Small intestine (tissue), 16 donors: ENCODE measurements at places on chromosomes 6 and 20.

- DNase-seq, result no peak
Observed at GRCh38 chr6:18720075-18720474, 332.9 kb downstream of the RNF144B start.

GRCh38 chr20:39960522-39961428 is 728.3 kb downstream of the MAFB start:
- no peak for DNase-seq

GRCh38 chr20:24507182-24507853 is 37.9 kb downstream of the SYNDIG1 start:
- no peak for DNase-seq

DNA sequence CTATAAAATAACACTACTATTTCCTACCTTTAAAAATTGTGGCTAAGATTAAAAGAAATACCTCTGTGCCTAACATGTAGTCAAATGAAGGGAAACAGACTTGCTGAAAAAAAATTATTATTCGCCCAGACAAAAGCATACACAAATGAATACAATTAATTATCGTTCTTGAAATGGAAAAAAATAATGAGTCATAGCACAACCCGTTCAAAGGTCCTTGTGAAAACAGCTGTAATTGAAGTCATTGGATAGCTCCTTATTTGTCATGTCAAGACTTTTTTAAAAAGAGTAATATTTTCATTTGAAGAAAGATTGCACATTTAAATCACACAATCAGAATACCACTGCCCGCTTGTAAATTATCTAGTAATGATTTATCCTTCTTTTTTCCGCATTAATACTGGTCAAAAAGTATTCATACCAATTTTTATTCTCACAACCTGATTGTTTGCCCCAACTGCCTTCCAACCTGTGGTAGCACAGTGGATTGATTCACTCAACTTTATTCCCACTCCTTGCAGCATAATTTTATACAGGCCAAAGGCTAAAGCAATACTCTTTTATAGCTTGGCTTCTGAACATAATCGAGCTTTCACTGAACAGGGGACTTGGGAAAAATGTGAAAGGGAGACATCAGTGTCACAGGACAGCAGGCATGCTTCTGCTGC is 655.2 kb upstream of the MAP3K7 start:
- peak; percentile 18 for DNase-seq

GRCh38 chr6:35786810-35787209 is 6.0 kb downstream of the CLPSL1 start:
- no peak for DNase-seq

DNA sequence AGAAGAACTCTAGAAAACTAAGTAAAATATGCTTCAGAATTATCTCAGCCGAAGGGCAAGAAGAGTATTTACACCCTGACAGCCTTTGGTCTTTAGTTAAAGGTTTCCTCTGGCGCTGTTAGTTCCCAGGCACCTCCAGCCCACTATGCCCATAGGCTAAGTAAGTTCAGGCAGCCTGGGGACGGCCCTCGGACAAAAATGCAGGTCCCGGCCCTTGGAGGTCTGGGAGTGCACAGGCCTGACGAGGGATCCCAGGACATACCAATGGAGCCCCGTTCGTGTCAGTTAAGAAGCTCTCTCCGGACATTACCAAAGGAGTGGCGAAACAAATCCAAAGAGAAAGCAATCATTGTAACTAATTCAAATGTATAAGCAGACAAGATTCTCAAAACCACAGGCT is 311.8 kb downstream of the CD83 start:
- no peak for DNase-seq

DNA sequence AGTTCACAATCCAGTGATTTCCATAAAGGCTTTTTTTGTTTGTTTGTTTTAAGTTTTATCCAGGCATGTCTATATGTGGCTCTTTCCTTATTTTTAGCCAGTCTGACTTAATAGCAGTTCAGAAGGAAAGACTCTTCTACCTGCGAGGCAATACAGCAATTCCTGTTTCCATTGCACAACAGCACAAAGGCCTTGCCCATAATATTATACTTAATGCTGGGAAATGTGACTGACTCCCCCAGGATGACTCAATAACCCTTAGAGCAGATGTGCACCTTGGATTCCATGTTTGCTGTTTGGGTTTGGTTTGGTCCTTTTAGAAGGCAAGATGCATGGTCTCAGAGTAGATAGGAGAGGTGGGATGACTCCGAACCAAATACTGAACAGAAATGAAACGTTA is 184.1 kb downstream of the MTFR2 start:
- DNase-seq, result no peak

GRCh38 chr20:3199976-3200755 is 4.3 kb downstream of the DDRGK1 start:
- DNase-seq, result no peak

GRCh38 chr20:38173237-38174156 is 8.4 kb upstream of the TGM2 start:
- peak; percentile 20 for DNase-seq

DNA sequence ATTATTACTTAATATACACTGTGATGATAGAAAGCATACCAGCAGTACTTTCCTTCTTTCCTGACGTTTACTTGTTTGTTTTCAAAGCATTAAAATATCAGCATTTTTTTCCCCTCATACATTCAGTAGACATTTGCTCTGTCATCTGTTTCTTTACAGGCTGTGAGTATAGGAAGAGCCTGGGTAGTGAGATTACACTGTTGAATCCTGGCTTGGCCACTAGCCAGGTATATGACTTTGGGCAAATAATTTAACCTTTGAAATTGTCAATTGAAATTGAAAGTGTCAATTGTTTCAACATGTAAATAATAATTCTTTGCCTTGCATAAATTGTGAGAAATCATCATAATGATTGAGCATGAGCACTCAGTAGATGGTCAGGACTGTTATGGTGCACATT is 336.2 kb downstream of the CDKAL1 start:
- no peak for DNase-seq

DNA sequence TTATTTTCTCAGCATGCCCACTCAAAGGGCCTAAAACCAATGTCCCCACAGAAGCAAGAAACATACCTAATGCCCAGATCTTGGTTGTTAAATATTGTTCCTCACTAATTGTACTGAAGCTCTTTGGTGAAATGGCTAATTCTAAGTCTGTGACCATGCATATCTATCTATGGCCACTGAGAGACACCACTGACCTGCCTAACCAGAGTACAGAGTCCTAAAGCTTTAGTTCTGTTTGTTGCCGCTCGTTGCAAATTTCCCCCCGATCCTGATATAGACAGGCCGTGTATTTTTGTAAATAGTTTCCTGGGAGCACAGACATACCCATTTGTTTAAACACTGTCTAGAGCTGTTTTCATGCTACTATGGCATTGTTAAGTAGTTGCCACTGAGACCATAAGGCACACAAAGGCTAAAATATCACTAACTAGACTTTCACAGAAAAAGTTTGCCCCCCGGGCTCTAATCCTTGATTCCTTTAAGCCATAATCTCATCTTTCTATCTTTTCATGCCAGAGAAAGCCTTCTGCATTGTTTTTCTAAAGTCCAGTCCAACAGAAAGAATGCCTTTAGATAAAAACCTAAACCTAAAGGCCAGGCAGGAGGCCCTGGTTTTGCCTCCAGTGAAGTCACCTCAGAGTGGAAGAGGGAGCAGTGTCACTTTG is 48.7 kb downstream of the DNAAF9 start:
- DNase-seq, result peak; percentile 36

GRCh38 chr6:111958534-111958933 is 85.3 kb upstream of the FYN start:
- DNase-seq, result no peak

- no peak for DNase-seq
Observed at GRCh38 chr6:56906752-56907151, 48.2 kb upstream of the BEND6 start.

- no peak for DNase-seq
Observed at GRCh38 chr6:41696788-41697187, 38.6 kb downstream of the TFEB start.

DNA sequence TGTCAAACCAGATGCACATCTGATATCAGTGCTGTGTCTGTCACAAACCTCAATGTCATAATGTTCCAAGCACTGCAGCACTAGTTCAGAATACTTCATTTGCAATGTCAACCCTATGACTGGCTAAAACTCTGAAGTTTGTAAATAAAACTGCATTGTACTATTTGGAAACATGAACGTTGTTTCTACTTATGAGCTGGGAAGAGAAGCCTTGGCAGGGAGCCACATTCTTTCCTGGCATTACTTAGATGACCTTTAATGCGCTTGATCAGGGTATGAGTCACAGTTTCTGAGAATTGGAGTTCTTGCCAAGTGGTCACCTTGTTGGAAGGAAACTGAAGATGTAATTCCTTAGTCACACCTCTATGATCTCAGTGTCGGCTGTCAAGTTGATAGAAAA is 664.8 kb upstream of the MMS22L start:
- DNase-seq, result peak; percentile 39
